Left lobe of liver (tissue), 2 donors: ENCODE measurements at places on chromosomes 12 and 14. TPM values are rescaled to one million over a fixed set of nuclear protein-coding genes. Genes with fewer than 3 reads are reported as not detected.

Gene NPFF
- not detected for total RNA-seq

Gene FAM186B
- total RNA-seq: 1.2 TPM

Gene FGD6
- 4.7 TPM for total RNA-seq

Gene GLS2
- 251 TPM for total RNA-seq

Gene VRTN
- 0.08 TPM for total RNA-seq

Gene CMKLR1
- 3.8 TPM for total RNA-seq

Gene CPM
- 45.2 TPM for total RNA-seq

Gene UBR7
- total RNA-seq: 8.8 TPM

Gene BATF
- 1.4 TPM for total RNA-seq

Gene BDKRB2
- 0.10 TPM for total RNA-seq

Gene ETFBKMT
- total RNA-seq: 7.9 TPM

Gene KRT82
- not detected for total RNA-seq

Gene FGD4
- total RNA-seq: 21.6 TPM

Gene NTS
- total RNA-seq: 0.20 TPM

Gene RERGL
- total RNA-seq: 0.25 TPM

Gene PLEK2
- total RNA-seq: 10.7 TPM

Gene SLC38A4
- 518 TPM for total RNA-seq

Gene LYZ
- total RNA-seq: 6.6 TPM

Gene B3GNT4
- not detected for total RNA-seq

Gene RAB21
- 29.2 TPM for total RNA-seq
